ENCODE measurements at places on chromosomes 16 and 17.

GRCh38 chr17:1058423-1059130 lies 61.6 kb downstream of the TIMM22 start:
- DNase-seq = peak; percentile 79

- DNase-seq = peak; percentile 44
Observed at GRCh38 chr17:66964930-66965800, 658 bp downstream of the CACNG4 start.

- DNase-seq = peak; percentile 99
Observed at GRCh38 chr16:2340564-2341455, at the start of gene ABCA3. ABCA3 (minus strand) TSS chr16:2340728; CDS start chr16:2326466, 14,262 bp downstream.

DNA sequence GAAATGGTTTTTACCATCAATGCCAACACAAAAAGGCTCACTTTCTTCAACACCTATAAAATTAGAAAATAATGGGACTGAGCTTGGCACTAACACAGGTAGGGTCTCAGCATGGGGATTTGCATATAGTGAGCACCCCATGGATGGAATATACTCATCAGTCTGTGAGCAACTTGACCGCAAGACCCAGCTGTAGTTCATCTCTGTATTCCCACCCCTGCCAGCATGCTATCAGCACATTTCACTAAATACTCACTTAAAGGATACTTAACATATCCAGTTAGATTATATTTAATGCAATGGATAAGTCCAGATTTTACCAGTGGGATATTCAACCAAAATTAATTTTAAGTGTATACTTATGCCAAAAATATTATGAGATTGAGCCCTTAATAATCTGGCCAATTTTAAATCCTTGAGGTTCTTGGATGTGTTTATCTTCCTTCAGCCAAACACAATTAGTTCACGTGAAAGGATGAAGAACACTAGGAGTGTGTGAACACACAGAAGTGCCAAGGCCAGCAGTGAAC lies 66.7 kb downstream of the C16orf95 start:
- no peak for DNase-seq

- no peak for DNase-seq
Observed at GRCh38 chr16:12971241-12971640, 69.8 kb downstream of the SHISA9 start.

GRCh38 chr17:69874175-69874670 lies 200.8 kb upstream of the KCNJ16 start:
- DNase-seq = no peak

- peak; percentile 47 for DNase-seq
Observed at GRCh38 chr16:88662222-88662842, 559 bp downstream of the MVD start.

DNA sequence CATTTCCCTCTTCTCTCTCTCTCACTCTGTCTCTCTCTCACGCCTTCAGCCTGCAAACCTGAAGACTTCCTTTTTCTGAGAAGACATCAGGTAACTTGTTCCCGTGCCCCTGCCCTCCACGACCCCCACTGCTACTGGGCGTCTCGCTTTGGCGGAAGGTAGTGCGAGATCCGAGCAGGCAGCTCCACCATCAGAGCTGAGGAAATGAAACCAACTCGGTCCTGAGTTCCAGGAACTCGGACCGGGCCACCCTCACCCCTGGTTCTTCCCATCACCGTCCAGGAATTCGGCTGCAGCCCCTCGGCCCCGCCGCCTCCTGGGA lies 585 bp downstream of the MLKL start:
- no peak for DNase-seq

DNA sequence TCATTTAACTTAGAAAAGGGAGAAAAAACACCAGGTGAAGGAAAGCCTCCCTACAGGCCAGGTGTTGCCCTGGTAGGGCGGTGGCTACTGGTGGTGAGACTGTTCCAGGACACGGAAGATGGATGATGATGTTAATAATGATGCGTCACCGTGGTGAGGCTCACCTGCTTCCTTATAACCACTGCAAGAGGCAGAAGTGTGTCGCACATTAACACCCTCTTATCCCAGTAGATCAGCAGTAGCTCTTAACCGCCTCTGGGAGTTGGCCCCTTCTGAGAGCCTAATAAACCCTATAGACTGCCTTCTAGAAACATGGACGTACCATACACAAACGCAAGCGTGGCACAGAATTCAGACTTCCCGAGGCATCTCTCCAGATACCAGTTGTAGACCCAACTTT lies 7.8 kb downstream of the BFAR start:
- DNase-seq = no peak

DNA sequence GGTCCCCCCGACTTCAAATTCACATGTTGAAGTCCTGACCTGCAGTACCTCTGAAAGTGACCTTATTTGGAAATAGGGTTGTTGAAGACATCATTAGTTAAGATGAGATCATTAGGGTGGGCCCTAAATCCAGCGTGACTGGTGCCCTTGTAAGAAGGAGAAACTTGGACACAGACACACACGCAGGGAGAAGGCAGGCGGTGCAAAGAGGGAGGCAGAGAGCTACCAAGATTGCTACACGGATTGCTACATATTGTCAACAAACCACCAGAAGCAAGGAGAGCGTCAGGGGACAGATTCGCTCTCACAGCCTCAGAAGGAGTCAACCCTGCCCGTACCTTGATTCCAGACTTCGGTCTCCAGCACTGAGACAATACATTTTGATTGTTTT lies 6.8 kb upstream of the WBP2 start:
- DNase-seq = no peak

DNA sequence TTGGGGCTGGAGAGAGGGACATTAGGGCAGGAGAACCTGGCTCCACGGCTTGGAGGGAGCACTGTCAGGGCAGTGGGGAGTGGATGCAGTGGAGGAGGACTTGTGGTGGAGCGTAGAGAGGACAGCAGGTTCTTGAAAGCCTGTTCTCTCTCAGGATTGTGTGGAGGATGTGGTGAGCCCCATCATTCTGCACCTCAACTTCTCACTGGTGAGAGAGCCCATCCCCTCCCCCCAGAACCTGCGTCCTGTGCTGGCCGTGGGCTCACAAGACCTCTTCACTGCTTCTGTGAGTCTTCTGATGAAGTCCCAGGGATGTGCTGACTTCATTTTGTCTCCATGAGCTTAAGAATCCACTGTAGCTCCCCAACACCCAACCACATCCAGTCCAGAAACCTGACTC lies 13.5 kb downstream of the COX6A2 start:
- DNase-seq = no peak

- no peak for DNase-seq
Observed at GRCh38 chr16:80687606-80688005, 116.8 kb downstream of the CDYL2 start.

GRCh38 chr16:87463722-87464690 lies 28.8 kb downstream of the ZCCHC14 start:
- peak; percentile 60 for DNase-seq

- DNase-seq = no peak
Observed at GRCh38 chr17:17351356-17351891, 48.3 kb downstream of the NT5M start.

DNA sequence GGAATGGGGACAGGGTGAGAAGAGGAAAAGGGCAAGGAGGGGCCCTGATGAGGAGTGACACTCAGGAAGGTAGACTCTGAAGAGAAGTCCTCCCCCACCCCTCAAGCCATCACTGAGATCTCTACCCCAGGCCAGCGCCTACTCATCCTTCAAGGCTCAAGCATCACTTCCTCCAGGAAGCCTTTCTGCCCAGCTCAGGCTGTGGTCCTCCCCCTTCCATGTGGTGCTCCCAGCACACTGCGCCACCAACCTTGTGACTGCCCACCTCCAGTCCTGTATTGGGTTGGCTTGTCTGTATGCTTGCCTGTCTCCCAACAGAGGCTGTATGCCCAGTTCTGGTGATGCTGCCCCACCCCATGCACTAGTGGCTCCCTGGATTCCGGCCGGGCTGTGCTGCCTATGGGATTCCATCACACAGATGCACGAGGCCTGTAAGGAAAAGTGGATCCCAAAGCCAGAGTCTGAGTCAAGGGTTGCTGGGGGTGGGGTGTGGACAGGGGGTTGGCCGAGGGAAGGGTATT lies 19.8 kb upstream of the ZFP90 start:
- no peak for DNase-seq

GRCh38 chr17:74270333-74270732 lies 3.7 kb upstream of the DNAI2 start:
- DNase-seq = no peak

DNA sequence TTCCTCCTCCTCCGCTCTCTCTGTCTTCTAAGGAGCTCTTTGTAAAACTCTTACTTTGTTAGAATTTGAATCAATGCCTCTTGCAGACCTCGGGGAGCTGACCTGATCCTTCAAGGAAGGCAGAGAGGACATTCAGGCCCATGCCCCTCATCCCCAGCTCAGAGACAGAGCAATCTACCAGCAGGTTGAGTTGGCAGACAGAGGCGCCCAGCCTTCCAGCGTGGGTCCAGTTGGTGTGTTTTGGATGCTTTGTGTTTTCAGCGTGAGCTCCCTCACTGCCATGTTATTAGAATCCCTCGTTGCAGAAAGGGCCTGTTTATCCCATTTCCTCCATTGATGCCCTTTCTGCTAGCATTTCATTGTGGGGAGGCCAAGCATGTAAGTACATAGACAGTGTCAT lies 167.1 kb downstream of the CMIP start:
- no peak for DNase-seq

- no peak for DNase-seq
Observed at GRCh38 chr17:13702266-13702665, 100.5 kb upstream of the HS3ST3A1 start.

- DNase-seq = no peak
Observed at GRCh38 chr16:4351880-4352279, 759 bp upstream of the PAM16 start.

DNA sequence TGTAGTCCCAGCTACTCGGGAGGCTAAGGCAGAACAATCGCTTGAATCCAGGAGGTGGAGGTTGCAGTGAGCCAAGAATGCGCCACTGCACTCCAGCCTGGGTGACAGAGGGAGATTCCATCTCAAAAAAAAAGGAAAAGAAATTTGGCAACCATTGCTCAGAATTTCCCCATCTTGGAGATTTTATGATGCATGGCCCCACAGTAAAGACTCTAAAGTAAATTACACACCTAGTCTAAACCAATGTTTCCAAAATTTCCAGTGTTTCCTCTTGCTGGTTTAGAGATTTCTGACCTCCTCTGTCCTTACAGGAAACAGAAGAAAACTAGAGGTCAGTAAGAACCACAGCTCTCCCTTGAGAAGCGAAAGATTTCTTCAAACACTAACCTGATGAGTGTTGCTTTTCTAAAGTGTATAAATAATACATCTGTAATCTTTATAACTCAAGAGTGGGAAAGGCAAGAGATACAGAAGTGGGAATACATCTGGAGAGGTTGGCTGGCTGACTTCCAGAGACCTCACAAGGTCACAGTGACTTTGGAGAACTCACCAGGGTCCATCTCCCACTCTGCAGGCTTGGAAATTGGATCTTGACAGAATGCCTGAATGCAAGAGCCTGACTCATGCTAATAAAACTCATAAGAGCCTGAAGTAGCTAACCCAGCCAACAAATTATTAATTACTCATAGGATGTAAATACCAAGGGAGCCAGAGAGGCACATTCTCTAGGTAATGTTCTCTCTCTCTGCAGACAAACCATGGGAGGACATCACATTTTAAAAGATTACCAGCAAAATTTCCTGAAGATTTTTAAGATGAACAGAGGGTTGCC lies 8.8 kb downstream of the ADAT1 start:
- DNase-seq = no peak

DNA sequence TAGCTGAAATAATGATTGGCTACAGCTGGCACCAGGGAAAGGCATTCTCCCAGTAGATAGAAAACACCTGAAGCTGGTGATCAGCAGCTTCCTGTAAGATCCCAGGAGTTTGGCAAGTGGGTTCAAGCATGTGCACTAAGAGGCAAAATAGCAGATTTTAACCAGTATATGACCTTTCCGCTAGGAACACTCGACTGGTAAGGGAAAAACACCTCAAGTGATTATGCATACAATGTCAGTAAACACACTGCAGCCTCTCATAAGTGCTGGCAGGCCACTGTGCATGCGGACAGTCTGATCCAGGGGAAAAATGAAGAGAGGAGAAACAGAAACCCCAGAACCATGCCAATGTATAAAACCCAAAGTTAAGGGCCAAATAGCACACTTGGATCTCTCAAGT lies 49.0 kb upstream of the HLF start:
- DNase-seq = no peak

GRCh38 chr16:9761870-9762269 lies 420.4 kb downstream of the GRIN2A start:
- no peak for DNase-seq

GRCh38 chr17:31200287-31200686 lies 96.8 kb downstream of the OMG start:
- DNase-seq = no peak

DNA sequence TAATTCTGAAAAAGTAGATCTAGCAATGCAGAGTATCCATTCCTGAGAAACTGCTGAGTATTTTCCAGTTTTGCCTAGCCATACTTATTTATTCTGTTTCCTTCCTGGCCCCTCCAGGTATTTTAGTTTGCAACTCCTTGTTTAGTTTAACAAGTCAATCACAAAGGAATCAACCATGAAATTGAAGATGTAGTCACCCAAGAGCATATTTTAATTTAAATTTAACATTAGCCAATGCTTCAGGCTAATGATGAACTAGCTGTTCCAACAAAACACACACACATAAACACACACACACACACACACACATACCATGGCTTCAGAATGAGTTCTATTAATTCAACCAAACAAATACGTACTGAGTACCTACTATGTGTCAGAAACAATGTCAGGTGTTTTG lies 332.8 kb upstream of the ERCC4 start:
- DNase-seq = no peak

GRCh38 chr16:35196313-35196712 lies 1736.9 kb downstream of the TP53TG3F start:
- DNase-seq = no peak

- DNase-seq = no peak
Observed at GRCh38 chr16:88844419-88845036, 12.2 kb downstream of the GALNS start.

- DNase-seq = peak; percentile 73
Observed at GRCh38 chr16:4328046-4328781, 12.3 kb downstream of the GLIS2 start.

GRCh38 chr16:5479926-5480325 lies 382.3 kb upstream of the EEF2KMT start:
- DNase-seq = no peak

DNA sequence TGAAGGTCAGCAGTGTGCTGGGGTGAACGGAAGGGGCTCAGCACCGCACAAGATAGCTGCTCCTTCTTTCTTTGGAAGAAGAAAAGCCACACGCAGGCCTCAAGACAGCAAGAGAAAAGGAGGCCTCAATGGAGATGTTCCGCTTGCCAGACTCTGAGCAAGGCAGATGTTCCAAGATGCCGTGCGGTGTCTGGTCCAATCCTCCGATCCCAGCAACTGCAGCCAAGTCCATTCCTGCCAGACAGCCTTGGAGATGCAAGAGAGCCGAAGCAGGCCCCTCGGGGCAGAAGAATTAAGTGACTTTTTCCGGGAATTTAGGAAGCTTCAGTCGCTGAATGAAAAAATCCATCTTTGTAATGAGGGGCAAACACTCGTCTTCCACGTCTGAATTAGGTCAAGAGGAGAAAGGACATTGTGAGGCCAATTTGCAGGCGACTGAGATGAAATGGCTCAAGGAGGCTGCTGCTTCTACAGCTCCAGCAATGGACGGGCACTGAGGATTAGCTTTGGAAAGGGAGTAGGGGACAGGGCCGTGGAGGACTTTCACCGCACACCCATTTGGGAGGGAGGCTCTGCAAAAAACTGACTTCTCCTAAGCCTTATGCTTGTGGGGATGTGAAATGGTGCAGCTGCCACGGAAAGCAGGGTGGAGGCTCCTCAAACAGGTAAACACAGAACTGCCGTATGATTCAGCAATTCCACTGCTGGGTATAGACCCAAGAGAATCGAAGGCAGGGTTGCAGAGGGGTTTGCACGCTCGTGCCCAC lies 44.7 kb downstream of the RPH3AL start:
- no peak for DNase-seq

Measured in activated T-cell treated with anti-CD3 and anti-CD28 coated beads, Interleukin-2, amount 50 U/mL, for 48 hours (primary cell).